ENCODE measurements at places on chromosomes 2 and 18.

DNA sequence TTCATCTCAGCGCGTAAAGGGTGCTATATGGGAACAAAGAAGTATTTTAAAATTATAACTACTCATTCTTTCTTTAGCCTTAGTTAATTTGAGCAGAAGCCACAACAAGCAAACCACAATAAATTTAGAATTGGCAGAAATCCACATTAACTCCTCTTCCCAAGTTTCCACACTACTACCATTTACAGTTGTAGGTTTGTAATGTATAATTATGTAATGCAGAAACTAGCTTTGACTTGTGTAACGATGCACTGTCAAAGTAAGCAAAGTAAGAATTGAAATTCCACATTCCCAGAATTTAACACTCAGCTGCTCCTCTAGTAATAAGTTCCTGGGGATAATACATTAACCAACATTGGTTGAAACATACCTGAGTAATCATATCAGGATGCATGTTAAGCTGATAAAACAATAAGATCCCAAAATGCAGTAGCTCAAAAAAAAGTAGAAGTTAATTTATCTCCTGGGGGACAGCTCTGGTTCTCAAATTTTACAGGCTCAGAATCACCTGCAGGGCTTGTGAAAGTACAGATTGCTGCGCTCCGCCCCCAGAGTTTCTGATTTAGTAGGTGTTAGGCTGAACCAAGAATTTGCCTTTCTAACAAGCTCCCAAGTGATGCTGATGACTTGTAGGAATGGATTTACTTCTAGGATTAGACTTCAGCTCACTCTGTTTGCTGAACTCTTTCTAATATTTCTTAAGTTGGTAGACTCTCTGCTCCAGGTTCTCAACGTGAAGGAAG is 9.9 kb downstream of the GRP start:
- H3K36me3 ChIP-seq, result no peaks in the 10 kb centered on the region
- H3K4me3 ChIP-seq, result no peak overlapping the region
- no peaks in the 10 kb centered on the region for H3K27me3 ChIP-seq
- H3K4me1 ChIP-seq, result no peaks in the 10 kb centered on the region
- H3K27ac ChIP-seq, result no peak overlapping the region
- DNase-seq, result no peak

DNA sequence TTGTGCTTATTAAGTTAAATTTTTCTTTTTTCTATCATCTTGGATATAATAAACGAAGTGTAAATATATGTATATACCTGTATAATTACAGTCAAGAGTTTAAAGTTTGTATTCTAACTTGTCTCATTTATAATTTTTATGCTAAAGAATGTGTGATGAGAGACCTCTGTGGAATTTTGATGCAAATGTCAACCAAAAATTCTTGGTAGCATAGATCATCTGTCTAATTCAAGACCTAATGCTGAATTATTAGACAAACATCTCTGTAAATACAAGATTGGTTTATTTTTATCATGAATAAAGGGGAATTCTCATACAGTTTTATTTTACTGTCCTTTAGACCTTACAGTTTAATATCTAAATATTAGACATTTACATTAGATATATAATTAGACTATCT is 149.2 kb upstream of the VWC2L start:
- no peak overlapping the region for H3K27ac ChIP-seq
- no peak for DNase-seq
- no peak overlapping the region for H3K4me3 ChIP-seq
- no peaks in the 10 kb centered on the region for H3K36me3 ChIP-seq
- no peaks in the 10 kb centered on the region for H3K27me3 ChIP-seq

- H3K27me3 ChIP-seq, result no peaks in the 10 kb centered on the region
- H3K27ac ChIP-seq, result no peak overlapping the region
- no peaks in the 10 kb centered on the region for H3K36me3 ChIP-seq
- DNase-seq, result no peak
These were observed 64.3 kb upstream of the RBMS1 start for GRCh38 chr2:160557903-160558302.

DNA sequence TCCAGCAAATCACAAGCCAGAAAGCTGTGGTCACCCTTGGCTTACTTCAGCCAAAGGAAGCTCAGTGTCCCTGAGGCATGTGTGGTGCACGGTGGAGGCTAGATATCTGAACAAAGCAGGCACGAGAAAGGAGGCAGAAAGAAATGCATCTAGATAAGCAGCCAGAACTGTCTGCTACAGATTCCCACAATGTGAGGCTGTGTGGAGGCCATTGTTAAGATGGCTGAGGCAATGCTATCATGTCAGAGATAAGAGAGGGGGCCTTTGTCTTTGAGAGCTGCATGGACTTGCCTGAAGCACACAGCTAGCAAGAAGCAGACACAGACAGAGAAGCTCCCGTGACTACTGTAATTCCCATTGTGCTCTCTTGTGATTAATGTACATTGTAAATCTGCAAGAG is 110.5 kb upstream of the LYPD6 start:
- H3K36me3 ChIP-seq, result no peaks in the 10 kb centered on the region
- H3K4me1 ChIP-seq, result no peaks in the 10 kb centered on the region
- no peak overlapping the region for H3K4me3 ChIP-seq
- no peaks in the 10 kb centered on the region for H3K27me3 ChIP-seq

GRCh38 chr2:236714080-236714479 is 144.5 kb downstream of the ACKR3 start:
- no peak overlapping the region for H3K27ac ChIP-seq
- no peak for DNase-seq
- no peak overlapping the region for H3K4me3 ChIP-seq
- peaks cover 28% of the 10 kb centered on the region for H3K4me1 ChIP-seq
- no peaks in the 10 kb centered on the region for H3K36me3 ChIP-seq

All from tibial artery (tissue), 4 donors.